Kidney epithelial cell (primary cell): ENCODE measurements at places on chromosomes 3 and 15.
A peak's percentile ranks its signal among the peaks of the same experiment; 100 is the strongest.

- DNase-seq = no peak
Measured at GRCh38 chr15:81760686-81761085, 285.1 kb downstream of the MEX3B start.

DNA sequence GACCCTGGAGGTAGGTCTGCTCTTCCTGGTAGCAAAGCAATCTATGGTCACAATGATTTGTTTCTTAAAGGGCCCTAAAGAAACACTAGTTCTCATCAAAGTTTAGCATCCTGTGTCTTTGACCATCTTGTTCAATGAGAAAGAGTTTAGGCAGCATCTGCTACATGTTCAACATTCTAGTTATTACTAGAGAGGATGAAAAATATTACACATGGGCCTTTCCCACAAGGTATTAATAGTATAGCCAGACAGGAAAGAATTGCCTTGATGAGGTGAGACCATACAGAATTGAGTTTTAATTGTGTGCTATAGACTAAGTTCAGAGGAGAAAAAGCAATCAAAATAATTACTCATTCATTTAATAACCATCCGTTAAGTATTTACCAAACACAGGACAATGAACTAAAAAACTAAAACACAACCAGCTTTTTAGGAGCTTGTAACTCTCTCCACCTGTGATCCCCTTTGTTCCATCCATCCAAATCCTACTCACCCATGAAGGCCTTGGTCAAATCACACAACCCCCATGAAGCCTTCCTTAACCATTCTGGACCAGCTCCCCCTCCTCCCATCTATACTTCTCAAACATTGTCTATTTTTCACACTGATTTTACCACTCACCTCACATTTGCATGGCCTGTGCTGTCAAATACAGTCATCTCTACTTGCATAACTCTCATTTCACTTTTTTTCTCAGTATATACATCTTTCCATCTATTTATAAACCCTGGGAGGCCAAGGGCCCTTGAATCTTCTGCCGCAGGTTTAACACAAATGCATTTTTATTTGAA lies 122.9 kb downstream of the RORA start:
- no peak for DNase-seq

DNA sequence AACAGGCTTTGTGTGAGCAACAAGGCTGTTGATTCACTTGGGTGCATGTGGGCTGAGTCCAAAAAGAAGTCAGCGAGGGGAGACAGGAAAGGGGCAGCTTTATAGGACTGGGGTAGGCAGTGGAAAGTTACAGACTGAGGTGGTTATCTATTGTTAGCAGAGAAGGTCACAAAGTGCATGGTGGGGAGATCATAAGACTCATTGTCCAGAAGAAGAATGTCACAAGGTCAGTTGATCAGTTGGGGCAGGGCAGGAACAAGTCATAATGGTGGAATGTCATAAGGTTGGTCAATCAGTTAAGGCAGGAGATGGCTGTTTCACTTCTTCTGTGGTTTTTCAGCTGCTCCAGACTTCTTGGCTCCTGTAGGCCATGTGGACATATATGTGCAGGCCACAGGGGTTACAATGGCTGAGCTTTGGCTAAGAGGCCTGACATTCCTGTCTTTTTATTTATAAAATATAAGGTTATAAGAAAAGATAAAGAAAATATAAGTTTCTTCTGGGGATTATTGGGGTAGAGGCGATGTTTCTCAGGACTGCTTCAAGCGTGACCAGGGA lies 69.5 kb upstream of the SNTN start:
- no peak for DNase-seq

DNA sequence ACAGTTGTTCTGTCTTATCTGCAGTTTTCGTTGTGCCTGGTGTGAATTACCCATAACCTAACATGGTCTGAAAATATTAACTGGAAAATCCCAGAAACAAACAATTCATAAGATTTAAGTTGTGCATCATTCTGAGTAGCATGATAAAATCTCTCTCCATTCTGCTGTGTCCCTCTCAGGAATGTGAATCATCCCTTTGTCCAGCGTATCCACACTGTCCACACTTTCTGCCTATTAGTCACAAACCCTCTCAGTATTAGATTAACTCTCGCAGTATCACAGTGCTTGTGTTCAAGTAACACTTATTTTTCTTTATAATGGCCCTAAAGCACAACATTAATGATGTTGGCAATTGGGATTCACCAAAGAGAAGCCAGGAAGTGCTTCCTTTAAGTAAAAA lies 203.2 kb downstream of the CGGBP1 start:
- peak; percentile 43 for DNase-seq

GRCh38 chr15:46061002-46061401 lies 426.2 kb downstream of the SQOR start:
- no peak for DNase-seq

DNA sequence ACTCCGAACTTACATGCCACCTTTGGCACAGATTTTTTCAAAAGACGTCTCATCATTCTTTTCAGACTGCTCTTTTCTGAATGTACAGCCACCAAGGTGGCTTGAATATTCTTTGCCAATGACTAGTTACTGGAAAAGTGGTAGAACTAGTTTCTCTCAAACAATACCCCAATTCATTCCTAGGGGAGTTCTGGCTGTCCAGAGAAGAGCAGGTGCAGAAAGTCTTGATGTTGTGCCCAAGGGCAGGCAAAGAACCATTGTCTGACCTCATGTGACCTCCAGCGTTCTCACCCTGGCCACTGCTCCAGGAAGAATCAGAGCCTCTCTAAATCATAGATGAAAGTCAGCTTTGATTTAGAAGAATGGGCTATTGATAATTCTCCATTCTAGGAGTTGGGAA lies 5.5 kb downstream of the LMOD3 start:
- DNase-seq = no peak

GRCh38 chr15:31571676-31572075 lies 245.0 kb downstream of the KLF13 start:
- DNase-seq = no peak

DNA sequence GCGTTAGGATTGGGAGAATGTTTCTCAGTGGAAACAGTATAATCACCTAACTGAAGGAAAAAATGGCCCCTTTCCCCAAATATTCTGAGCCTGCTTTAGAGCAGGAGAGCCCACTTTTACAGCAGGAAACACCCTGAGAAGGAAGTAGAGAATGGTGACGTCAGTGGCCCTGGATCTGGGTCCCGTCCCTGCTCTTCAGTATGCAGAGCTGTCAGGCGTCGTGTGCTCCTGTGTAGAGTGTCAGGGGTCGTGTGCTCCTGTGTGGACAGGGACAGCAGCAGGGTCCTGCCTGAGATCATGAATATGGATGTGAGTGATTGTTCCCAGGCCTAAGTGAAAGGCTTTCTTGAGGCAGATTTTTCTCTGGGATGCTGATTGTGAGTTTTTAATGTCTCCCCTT lies 45.2 kb downstream of the CGNL1 start:
- DNase-seq = no peak
